Hematopoietic multipotent progenitor cell (in vitro differentiated cells): ENCODE measurements at places on chromosomes 1 and 21.

DNA sequence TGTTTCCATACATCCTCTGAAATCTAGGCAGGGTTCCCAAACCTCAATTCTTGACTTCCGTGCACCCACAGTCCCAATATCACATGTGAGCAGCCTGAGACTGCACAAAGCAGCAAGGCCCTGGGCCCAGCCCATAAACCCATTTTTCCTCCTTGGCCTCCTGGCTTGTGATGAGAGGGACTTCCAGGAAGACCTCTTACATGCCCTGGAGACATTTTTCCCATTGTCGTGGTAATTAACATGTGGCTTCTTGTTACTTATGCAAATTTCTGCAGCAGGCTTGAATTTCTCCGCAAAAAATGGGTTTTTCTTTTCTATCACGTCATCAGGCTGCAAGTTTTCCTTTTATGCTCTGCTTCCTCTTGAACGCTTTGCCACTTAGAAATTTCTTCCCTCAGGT lies 3.3 kb upstream of the PIGK start:
- no peak for DNase-seq

- DNase-seq = no peak
Measured at GRCh38 chr1:27436204-27437159, 44.1 kb downstream of the GPR3 start.

DNA sequence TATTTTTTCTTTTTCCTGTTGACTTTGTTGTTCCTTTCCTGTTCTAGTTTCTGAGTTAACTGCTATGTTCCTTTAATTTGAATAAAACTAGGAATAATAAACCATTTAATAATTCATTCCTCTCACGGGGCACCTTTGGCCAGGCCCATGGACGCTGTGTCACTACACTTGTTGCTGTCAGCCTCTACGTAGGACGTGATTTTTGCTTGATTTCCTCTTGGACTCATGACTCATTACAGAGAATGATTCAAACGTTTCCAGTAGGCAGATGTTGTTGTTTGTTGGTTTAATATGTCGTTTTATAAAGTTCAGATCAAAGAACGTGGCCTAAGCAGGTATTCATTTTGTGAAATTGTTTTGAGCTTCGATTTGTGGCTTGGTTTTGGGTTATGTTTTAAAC lies 9.1 kb upstream of the SLC19A1 start:
- DNase-seq = no peak

GRCh38 chr1:158053276-158053675 lies 59.8 kb downstream of the KIRREL1 start:
- DNase-seq = no peak

DNA sequence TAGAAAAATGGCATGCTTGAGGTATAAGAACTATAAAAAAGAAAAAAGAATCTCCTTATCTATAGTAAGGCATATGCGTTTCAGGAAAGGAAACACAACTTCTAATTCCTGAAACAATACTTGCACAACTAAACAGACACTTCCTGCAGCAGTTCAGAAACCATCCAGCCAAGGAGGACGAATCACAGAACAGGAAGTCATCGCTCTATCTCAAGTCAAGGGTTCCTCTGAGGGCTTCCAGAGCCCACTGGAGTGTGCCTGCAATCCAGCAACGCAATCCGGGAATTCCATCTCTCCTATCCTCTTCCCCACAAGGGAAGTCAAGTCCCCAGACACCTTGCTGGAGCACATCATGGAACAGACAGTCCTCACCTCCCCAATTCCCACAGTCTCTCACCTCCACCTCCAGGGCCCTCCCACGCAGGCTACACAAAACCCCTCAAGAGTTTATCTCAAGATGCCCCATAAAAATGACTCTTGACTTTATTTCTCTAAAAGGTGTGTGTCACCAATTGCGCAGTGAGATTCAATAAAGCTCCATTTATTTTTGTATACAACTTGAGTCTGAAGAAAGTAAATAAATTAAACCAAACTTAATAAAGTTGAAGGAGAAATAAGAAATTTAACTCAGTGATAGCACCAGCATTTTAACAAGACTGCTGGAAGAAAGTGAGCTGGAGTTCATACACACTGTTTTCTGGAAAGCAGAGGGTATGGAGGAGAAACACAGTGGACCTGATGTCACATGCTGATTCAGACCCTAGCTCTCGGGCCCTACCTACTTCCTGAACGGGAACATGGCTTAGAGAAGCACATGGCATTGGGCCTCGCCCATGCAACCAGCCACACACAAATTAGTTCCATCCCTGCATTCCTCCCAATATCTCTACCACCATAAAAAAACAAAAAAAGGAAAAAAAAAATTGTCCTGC lies 39.9 kb downstream of the SIPA1L2 start:
- DNase-seq = no peak
